ENCODE measurements at places on chromosomes 4 and X.

- no peak for DNase-seq
Observed at GRCh38 chrX:1423215-1423614, 29.5 kb downstream of the ASMTL start.

DNA sequence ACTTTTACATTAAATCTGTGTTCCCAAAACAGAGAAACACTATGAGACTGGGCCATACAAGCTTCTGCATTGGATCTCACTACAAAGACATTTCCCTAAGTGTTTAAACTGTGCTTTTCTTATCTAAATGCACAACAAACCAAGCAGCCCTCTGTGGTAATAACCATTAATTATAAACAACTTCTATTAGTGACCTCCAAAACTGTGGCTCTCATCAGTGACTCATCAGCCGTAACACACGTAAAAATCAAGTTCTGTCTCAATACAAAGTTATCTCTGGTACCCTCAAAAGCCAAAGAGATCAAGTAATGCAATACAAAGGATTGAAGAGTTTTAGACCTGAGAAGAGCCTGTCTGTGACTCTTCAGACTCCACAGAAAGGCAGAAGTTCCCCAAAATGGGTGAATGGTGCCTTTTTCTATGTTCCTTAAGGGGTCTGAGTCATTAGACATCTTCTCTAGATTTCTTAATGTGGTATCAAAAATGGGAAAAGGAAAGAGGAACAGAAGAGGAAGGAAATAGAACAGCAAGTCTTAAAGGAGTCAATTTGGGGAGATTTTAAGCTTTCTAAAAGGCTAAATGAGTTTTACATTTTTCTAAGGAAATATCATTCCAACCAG, 189.8 kb upstream of the PPP1R2C start:
- no peak for DNase-seq

- DNase-seq, result no peak
Observed at GRCh38 chr4:22030307-22030706, 81.7 kb upstream of the KCNIP4 start.

DNA sequence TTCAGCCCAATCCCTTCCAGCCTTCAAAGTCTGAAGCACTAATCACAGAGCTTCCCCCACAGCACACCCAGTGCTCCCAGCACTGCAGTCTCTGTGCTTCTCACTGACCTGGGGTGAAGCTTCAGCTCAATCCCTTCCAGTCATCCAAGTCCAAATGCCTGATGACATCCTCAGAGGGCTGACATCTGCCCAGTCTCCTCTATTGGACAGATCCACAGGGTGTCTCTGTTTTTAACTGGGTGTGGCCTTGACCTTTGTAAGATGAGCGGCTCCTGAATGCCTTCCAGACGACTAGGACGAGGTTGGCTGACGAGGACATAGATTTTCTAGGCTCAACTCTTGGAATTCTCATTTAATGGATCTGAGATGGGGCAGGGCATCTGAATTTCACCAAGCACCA, 7.6 kb upstream of the SLC2A9 start:
- no peak for DNase-seq

GRCh38 chr4:185685804-185686203, 126.2 kb downstream of the SORBS2 start:
- DNase-seq, result no peak

DNA sequence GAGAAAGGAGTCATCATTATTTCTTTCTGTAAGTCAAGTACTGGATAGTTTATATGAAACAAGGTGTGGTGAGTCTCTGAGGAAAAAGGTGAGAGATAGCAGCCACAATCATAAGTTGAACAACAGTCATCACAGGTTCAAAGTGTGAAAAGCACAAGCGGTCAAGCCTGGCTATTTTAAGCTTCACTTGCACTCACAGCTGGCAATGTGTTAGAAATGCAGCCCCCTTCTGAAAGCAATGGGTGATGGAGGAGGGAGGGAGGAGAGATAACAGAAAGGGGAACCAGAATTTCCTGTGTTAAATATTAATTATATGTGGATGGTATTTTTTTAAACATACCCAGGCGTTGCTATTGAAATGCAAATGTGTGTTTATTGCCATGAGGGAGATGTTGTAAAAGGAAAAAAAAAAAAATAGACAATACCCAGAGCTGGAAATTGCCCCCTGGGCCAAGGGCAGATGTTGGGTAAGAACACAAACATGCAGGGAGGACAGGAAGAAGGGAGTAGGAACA, 26.9 kb upstream of the BMP3 start:
- no peak for DNase-seq

- no peak for DNase-seq
Observed at GRCh38 chrX:33987458-33987857, 144.7 kb downstream of the FAM47A start.

DNA sequence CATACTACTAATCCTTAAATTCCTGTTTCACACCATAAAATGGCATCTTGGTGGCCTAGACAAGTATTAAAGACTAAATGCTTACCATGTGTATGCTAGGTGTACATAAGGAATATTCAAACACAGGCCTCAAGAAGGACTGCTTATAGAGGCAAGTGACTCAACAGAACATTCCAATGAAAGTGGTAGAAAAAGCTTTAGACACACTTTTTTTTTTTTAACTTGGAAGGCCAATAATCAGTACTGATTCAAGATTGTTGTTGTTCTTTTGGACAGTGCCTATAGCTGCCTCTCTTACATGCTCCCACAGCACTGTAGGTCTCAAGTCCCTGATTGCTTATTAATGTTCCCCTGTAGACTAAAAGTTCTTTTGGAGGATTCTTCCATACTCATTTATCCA, 77.6 kb downstream of the FBXL5 start:
- no peak for DNase-seq

DNA sequence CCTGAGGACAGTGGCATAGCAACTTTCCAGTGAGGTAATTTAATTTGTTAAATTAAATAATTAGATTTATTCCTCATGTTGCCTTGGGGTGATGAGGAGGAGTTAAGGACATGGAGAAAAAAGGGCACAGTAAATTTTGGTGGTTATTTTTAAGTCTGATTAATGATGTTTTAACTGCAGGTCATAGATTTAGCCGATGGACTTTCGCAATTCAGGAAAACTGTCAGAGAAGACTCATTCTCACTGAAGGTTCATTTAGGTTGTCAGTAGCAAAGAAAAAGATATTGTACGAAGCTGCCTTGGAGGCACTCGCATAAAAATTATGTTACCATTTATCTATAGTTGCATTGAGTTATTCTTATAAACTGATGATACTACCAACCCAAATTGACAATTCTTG, 164.2 kb upstream of the PITX2 start:
- no peak for DNase-seq

DNA sequence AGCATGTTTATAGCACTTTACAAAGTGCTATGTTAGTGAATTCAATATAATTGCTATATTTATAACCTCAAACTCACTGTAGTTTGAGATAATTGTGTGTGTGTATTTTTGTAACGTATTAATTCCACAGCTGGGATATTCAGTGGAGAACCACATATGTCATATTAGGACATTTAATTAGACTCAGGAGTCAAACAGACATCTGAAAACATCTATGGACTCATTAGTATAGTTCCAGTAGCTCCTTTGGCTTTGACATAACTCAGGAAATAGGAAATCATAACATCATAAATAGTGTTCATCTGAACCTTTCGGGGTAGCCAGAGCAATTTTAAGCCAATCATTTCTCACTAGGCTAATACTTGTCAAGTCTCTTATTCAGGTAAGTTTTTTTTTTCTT, 38.8 kb downstream of the NAA11 start:
- DNase-seq, result no peak

DNA sequence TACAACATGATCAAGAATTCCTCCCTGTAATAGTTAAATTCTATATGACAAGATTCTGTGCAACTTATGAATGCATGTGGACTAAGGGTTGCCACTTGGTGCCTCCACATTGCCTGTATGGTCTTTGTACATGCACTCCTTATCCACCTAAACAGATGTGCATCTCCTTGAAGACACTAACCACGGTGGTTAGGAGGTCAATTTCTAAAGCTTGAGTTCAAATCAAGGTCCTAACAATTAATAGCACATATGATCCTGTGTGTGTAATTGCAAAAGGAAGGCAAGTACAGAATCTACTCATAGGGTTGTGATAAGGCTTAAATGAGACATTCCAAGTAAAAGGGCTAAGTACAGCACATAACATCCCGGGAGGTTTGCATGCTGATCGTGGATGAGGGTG, 1.5 kb upstream of the IL21 start:
- no peak for DNase-seq

GRCh38 chr4:133910165-133910564, 291.4 kb downstream of the PABPC4L start:
- no peak for DNase-seq

DNA sequence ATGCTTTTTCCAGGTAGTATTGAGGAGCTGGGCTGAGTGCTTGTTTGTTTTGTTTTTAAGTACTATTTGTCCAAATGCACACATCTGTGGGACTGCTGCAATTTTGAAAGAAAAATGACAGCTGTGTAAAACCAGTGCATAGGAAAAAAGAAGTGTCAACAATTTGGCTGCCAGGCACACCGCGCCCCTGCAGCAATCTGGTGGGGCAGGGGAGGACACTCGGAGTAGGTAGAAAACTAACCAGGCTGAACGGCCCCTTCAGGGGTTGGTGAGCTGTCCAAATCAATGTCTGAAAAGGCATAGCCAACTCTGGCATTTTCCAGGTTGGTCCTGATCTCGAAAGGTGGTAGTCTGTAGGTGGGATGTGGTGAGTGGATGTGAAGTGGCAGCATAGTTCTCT, 1.1 kb downstream of the LDOC1 start:
- no peak for DNase-seq

- DNase-seq, result peak; percentile 90
Observed at GRCh38 chr4:6179362-6179761, 21.0 kb downstream of the JAKMIP1 start.

- no peak for DNase-seq
Observed at GRCh38 chr4:121091941-121092340, 19.6 kb upstream of the NDNF start.

Data from activated CD8-positive, alpha-beta memory T cell treated with anti-CD3 and anti-CD28 coated beads, Interleukin-2, amount 10 ng/mL, durations not matched to agents 7 days and 5 days (primary cell).